ENCODE measurements at places on chromosomes 5 and 9.

DNA sequence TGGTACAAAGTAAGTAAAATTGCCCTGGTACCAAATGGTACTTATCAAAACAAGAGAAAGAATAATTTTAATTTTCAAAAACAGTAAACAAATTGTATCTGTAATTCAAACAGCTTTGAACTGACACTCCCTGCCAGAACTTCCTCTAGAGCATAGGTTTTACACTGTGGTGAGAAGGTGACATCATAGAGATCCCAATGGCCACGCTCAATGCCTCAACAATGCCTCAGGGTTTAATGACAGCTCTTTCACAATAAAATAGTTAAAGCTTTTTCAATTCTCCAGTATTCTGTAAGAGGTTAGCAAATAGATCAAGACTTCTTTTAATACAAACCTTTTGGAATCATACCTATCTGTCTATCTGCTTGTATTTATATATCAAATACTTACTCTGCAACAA is 437.1 kb downstream of the PRR16 start:
- no peak for DNase-seq

DNA sequence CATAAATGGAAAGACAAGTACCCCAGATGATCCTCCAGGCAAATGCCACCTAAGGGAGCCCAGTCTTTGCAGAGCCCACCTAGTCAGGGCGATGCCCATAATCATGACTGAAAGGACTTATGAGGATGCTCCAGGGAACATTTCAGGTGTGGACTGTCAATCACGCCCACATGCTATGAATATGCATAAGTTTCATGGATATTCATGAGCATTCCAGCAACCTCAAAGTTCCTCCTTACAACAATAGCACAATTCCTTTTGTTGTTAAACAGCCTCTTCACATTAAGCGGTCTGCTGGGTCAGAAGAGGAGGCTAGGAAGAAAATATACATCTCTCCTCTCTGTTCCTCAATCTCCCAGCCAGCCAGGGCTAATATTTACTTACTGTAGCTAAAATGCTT is 161.6 kb downstream of the C5orf15 start:
- no peak for DNase-seq

GRCh38 chr5:74378464-74378863 is 262.1 kb downstream of the ENC1 start:
- no peak for DNase-seq

DNA sequence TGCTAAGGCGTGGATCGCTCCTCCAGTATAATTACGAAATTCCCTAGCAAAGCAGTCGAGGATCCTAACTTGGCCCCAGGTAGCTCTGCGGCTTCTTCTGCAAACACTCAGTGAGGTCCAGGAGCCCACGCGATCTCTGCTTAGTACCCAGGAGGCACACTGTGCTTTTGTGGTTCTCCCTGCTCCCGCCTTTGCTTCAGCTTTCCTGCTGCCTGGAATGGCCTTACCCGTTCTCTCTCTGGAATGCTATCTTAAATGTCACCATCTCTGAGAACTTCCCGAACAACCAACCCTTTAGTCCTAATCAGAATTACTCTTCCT is 639 bp downstream of the INVS start:
- no peak for DNase-seq

DNA sequence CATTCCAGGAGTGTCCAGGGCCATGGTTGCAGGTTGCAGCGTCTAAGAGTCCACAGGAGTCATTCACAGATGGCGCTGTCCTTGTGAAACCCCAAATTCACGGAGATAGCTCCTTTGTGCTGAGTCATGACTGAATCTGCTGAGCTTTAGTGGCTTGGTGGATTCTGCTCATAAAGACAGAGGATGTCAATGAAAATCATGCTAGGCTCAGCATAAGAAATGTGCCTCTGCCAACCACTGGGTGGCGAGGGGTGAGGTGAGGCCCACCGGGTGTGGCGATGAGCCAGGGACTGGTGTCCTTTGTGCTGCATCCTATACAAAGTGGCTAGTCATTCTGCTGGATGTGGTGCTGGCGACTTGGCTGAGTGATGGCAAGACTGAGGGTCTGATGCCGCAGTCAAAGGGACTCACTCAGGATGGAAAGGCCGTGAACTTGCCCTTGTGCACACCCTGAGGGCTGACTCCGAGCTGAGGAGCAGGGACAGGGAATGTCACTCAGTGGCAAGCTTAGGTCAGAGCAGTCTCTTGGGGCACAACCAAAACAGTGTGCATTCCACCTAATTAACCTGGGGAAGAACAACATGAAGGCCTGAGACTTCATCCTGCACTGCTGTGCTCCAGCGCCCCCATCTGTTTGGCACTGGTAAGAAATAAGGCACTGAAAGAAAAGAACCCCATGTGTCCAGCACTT is 71.5 kb downstream of the DAP start:
- no peak for DNase-seq

DNA sequence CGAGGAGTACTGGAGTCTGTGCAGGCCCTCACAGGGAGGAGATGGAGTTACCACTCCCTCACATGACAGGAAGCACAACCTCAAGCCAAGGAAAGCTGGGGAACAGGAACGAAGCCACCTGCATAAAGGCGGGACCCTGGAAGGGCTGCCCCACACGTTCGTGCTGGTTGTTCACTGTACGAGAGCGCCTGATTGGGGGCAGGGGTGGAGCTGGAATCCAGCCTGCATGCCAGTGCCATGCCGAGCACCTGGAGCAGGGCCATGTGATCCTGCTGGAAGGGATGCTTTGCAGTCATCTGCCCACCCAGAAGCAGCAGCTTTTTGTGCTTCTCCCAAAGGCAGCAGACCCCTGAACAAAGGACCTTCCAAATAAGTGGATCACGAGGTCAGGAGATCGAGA is 11.4 kb downstream of the GRM6 start:
- DNase-seq: no peak

DNA sequence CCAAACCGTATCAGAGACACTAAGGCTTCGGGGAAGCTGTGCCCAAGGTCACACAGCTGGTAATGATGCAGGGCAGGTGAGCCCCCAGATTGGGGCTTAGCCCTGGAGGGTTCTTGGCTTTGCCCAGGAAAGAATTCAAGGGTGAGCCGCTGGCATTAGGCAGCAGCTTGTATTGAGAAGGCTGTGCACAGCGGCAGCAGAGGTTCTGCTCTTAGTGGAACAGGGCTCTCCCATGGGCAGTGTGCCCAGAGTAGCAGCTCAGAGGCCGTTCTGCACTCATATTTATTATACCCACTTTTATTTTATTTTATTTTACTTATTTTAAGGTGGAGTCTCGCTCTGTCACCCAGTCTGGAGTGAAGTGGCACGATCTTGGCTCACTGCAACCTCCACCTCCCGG is 85.8 kb upstream of the IER5L start:
- DNase-seq: no peak

DNA sequence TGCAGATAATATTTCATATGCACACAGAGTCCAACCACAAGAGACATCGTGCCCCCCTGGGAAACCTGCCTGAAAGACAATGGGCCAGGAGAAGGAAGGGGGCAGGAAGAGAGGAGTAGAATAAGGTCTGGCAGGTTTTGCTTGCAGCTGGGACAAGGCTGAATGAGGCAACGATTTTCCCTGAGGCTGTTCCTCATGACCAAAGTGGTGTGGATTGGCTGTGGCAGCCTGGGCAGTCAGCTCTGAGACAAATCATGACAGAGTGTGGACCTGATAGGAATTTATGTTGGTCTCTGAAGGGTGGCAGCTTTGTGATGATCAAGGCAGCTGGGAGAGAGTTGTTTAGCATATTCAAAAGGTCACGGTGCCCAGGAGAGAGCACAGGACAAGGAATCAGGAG is 119.3 kb downstream of the NMUR2 start:
- DNase-seq: no peak

DNA sequence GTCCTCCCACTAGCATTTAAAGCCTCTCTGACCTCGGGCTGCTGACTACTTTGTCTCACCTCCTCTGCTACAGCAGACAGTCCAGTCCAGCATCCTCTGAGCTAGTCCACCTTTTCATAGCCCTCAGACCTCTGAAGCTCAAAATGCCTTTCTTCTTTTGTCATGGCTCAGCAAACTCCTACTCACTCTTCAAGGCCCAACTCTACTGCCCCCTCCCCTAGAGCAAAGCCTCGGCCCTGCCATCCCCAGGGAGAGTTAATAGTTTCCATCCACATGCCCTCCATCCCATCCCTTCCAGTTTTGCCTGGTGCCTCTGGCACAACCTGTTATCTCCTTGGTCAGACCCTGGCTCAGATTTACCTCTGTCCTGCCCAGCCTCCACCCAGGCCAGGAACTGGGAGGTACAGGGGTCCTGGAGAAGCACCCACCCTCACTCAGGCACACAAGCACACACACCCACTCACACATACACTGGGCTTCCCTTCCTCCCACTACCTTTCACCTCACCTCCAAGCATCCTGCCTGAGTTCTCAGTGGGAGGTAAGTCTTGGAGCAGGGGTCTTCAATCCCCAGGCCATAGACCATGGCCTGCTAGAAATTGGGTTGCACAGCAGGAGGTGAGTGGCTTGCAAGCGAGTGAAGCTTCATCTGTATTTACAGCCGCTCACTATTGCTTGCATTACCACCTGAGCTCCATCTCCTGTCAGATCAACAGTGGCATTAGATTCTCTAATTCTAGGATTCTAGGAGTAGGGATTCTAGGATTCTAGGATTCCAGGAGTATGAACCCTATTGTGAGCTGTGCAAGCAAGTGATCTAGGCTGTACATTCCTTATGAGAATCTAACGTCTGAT is 18.1 kb downstream of the PDLIM4 start:
- DNase-seq: no peak

DNA sequence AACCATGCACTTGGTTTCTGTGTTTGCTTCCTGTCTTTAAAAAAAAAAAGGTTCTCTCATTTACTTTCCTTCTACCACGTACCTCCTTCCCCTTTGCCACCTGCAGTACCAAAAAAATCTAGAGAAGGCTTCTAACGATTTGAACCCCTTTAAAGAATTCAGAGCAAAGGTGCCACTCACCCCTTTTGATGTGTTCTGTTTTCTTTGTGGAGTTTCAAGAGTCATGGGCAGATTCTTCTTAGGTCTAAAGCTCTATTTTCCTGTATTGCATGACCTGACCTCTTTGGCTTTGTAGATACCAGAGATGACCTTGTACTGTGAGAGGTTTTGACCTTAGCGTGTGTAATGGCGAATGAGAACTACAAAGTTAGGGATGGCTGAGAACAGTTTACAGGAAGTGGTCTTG is 29.0 kb downstream of the TXNDC8 start:
- no peak for DNase-seq

GRCh38 chr5:74460694-74461093 is 179.8 kb downstream of the ENC1 start:
- DNase-seq: no peak

DNA sequence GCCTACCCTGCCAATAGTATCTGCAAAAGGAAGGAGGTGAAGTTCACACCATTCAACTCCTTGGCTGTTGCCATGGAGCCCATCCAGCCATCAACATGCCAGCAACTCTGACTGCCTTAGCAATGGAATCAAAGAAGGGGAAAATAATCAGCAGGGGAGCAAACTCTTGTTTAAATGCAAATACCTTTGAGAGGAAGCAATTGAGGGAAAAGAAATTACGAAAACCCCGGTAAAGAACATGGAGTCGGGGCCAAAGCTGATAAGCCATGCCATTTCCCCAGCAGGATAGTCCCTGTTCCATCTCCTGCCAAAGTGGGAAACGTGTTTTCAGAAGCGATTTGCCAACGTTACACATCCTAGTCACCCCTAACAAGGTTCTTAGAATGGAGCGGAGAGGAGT is 69.0 kb downstream of the MFAP3 start:
- no peak for DNase-seq

DNA sequence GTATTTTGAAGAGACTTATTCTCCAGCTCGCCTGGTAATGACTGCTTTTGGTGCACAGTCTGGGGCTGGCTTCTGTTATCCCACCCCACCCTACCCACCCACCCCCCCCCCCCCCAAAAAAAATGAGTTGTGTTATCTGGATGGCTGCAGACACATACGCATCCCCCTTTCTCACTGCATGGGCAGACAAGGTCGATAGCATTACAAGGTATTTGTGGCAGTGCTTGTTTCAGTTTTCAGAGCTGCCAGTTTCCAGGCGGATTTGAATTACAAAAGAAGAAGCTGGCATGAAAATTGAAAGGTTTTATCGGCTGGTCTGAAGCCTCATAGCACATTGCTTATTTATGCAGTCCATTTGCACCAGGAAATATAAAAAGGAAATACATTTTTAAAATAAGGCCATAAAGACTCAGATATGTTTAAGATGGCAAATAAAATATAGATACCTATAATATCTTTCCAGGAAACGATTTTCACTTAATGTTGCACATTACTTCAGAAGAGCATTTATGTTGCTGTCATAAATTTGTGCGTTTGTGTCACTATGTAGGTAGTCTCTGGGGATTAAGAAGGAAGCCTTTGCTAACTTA is 85.1 kb upstream of the GRHPR start:
- DNase-seq: no peak

DNA sequence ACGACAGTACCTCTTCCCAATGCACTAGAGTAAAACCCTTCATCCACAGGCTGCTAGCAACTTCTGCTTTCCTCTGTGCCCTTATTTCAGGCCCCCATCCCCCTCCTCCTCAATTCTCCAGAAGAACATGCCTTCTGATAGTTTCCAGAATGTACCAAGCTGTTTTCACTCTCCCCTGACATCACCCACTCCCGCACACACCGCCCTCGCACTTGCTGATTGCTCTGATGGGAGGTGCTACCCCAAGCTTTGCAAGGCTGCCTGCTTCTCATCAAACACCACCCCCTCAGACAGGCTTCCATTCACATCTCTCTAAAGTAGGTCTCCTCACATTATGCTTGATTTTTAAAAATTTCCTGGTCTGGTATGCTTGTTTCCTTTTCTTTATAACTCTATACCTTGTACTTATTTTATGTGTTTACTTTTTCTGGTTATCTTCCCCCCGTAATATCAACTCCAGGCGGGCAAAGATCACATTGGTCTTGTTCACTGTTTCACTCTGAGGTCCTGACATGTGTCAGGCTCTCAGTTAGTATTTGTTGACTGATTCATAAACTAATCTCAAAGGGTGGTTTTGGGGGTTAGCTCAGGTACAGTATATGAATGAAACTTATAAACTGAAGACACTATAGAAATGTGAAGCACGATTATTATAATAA is 91.0 kb upstream of the C9orf72 start:
- DNase-seq: no peak

Measured in GM18507 (cell line).